Temporal lobe (tissue), 4 donors: ENCODE measurements at places on chromosomes 1 and 21. TPM values are rescaled to one million over a fixed set of nuclear protein-coding genes. Genes with fewer than 3 reads are reported as not detected.

MIXL1 gene
- 0.25 TPM for total RNA-seq

AJAP1 gene
- 21.9 TPM for total RNA-seq

MAP10 gene
- total RNA-seq: 6.1 TPM

STUM gene
- 39.1 TPM for total RNA-seq

ASH1L gene
- 65.2 TPM for total RNA-seq

EPRS1 gene
- 137 TPM for total RNA-seq

PCSK9 gene
- 2.0 TPM for total RNA-seq

AIM2 gene
- 13.3 TPM for total RNA-seq

NR1I3 gene
- total RNA-seq: under 0.01 TPM

ASPM gene
- 6.1 TPM for total RNA-seq

SLFNL1 gene
- total RNA-seq: 0.49 TPM

KRTAP19-5 gene
- total RNA-seq: not detected

PTPN7 gene
- 0.25 TPM for total RNA-seq

SPRR2E gene
- not detected for total RNA-seq

RPE65 gene
- total RNA-seq: under 0.01 TPM

ACTN2 gene
- 43.5 TPM for total RNA-seq

DEDD gene
- 20.2 TPM for total RNA-seq

FMO3 gene
- total RNA-seq: 0.49 TPM

RAB3B gene
- total RNA-seq: 12.5 TPM

TPR gene
- 68.1 TPM for total RNA-seq

S100A7 gene
- not detected for total RNA-seq

PLA2G2D gene
- not detected for total RNA-seq

LINGO4 gene
- not detected for total RNA-seq

RNF11 gene
- total RNA-seq: 133 TPM

PCNX2 gene
- total RNA-seq: 78.2 TPM

ZNF692 gene
- total RNA-seq: 18.9 TPM

TFB2M gene
- total RNA-seq: 13.8 TPM

LEFTY1 gene
- total RNA-seq: 0.74 TPM

FNBP1L gene
- total RNA-seq: 209 TPM

NR0B2 gene
- not detected for total RNA-seq

TOR3A gene
- total RNA-seq: 23.1 TPM

RGS8 gene
- total RNA-seq: 11.3 TPM

ZMYND12 gene
- 0.25 TPM for total RNA-seq

SPRR2B gene
- total RNA-seq: not detected

C1orf141 gene
- total RNA-seq: 0.25 TPM

KCNQ4 gene
- 1.2 TPM for total RNA-seq

NCAM2 gene
- total RNA-seq: 35.9 TPM

ANKRD65 gene
- 0.49 TPM for total RNA-seq

INTS11 gene
- total RNA-seq: 38.4 TPM

MYCL gene
- 7.4 TPM for total RNA-seq

NBPF3 gene
- 12.5 TPM for total RNA-seq

SPRR2F gene
- total RNA-seq: not detected

TRIM17 gene
- total RNA-seq: 2.2 TPM

SEMA6C gene
- 24.8 TPM for total RNA-seq

CHIA gene
- not detected for total RNA-seq

SYCP1 gene
- total RNA-seq: not detected

F13B gene
- total RNA-seq: not detected

ASAP3 gene
- total RNA-seq: 6.9 TPM

SPATC1L gene
- 6.1 TPM for total RNA-seq

TNFRSF25 gene
- total RNA-seq: 10.6 TPM

OR10J1 gene
- total RNA-seq: not detected

SPATA46 gene
- not detected for total RNA-seq

RNF223 gene
- not detected for total RNA-seq

ZFP69B gene
- 18.9 TPM for total RNA-seq

ASCL5 gene
- not detected for total RNA-seq

NTRK1 gene
- total RNA-seq: 0.25 TPM

CACNA1E gene
- 62.7 TPM for total RNA-seq

SLC35F3 gene
- total RNA-seq: 2.5 TPM

PANK4 gene
- total RNA-seq: 25.3 TPM
